ENCODE measurements at places on chromosomes 5 and 9.

GRCh38 chr5:97266576-97266975 is 83.5 kb upstream of the RIOK2 start:
- DNase-seq, result no peak

DNA sequence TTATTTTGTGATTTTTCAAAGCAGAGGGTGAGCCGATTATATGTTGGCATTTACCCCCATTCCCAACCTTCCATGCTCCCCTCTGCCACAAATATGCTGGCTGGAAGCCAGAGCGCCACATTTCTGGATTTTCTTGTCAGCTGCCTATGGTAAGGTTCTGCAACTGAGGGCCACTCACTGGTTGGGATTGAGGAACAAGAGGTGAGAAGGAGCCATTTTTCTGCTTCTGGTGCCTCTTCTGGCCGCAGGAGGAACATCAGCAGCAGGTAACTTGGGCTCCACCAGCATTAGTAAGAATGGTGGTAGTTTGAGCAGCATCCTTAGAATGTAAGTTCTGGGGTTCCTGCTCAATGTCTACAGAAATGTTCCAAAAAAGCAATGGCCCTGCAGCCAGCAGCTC is 159.5 kb upstream of the MAST4 start:
- DNase-seq, result no peak

DNA sequence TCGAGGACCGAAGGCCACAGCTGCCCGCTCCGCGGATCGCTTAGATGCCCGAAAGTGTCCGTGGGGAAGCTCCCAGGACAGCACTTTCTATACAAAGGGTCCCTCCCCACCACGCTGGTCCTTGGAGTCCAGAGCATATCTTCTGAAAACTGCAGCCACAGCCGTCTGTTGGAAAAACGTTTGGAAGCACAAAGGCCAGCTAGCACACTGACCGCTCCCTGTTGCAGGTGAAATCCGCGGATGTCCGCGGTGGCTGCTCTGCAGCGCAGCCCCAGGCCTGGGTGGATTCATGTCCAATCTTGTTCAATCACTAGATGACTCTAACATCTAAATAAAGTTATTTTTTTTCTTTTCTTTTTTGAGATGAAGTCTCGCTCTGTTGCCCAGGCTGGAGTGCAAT is 32.8 kb upstream of the FANCC start:
- DNase-seq, result no peak

- no peak for DNase-seq
Observed at GRCh38 chr9:131039129-131039954, 30.4 kb downstream of the LAMC3 start.

DNA sequence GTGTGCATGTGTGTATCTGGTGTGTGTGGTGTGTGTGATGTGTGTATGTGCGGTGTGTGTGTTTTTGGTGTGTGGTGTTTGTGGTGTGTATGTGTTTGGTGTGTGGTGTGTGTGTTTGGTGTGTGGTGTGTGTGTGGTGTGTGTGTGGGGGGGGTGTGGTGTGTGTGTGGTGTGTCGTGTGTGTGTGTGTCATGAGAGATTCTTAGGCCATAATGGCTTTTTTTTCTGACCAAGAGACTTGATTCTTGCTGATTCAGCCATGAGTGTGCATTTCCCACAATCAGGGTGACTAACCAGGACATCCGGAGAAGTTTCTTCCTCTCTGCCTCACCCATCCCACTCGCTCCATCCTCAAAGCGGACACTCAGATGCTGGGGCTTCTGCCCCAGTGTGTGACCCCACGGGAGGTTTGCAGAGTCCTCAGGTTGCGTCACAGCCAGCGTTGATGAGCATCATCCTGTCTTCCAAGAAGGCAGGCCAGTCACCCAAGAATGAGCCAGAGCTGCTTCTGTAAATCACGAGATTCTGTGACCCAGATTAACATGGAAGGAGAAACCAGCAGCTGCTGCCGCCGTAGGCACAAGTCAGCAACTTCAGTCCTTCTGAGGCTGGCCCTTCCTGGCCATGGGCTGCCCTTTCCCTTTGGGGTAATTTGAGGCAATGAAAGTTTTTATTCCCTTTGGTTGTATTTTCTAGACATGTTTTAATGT is 12.5 kb upstream of the CTSL start:
- DNase-seq, result no peak

DNA sequence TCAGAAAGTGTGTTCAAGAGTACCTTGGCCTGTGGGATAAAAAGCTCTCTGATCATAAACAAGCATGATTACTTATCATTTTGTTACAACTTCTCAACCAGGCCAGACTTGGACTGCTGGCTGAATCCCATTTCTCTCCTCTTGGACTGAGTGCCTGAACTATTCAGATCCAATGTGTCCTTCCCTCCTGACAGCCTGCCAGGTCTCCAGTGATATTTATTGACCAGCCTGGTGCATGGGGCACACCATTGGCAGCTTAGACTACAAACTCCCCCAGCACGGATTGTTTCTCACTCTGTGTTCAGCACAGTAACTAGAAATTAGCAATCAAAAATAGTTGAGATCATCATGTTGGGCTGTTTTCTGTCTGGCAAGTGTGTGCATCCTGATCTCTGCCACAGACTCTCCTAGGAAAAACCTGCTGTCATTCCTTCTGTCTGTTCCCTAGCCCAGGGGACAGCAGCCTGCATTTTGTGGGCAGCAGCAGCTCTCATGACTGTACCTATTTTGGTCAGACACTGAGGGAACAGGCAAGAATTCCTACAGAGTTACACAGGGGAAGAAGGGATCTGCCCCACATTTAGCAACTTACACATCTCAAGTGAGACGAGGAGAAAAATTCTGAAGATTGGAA is 348.1 kb downstream of the ADAMTS6 start:
- no peak for DNase-seq

GRCh38 chr9:130922893-130923610 is 16.0 kb downstream of the FIBCD1 start:
- DNase-seq, result no peak

GRCh38 chr5:180975338-180975737 is 13.3 kb upstream of the BTNL3 start:
- DNase-seq, result no peak

- no peak for DNase-seq
Observed at GRCh38 chr9:87076825-87077224, 129.5 kb upstream of the GAS1 start.

DNA sequence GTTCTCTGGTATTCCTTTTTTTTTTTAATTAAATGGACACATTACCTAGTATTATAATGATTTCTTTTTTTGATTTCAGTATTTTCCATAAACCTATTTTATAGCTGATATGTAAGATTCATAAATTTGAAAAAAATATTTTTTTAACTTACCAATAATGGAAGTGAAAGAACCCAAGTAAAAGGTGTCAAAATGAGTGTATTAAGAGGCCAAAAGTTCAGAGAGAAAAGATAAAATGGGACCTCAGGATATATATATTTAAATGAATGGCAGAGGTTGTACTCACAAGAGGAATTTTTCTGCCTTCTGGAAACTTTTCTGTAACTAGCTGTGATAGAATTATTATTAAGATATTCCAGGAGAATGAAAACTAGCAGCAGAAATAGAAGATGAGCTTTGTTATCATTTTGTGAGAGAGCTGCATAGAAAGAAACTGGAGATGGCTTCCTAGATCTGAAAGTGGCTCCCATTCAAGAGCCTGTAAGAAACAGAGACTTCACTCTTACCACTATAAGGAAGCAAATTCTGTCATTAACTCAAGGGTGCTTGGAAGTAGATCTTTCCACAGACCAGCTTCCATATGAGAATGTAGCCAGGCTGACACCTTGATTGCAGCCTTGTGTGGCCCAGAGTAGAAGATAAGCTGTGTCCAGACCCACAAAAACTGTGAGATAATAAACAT is 91.7 kb downstream of the MRPS30 start:
- DNase-seq, result no peak

GRCh38 chr5:106680330-106680729 is 990.4 kb downstream of the EFNA5 start:
- DNase-seq, result no peak

DNA sequence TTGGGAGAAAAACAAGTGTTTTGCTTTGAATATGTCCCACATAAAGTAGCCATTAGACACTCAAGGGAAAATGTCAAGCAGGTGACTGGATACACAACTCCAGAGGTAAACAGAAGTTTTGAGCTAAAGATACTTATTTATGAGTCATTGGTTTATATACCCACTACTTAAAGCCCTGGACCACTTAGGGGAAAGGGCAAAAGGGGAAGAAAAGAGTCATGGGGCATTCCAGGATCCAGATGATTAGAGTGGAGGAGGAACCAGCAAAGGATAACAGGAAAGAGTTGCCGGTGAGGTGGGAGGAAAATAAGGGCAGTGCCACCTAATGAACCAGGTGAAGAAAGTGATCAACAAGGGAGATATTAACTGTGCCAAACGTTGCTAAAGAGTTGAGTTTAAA is 254.2 kb upstream of the NR4A3 start:
- no peak for DNase-seq

- no peak for DNase-seq
Observed at GRCh38 chr9:126514037-126514821, 99.5 kb upstream of the LMX1B start.

GRCh38 chr5:116885825-116886224 is 311.2 kb upstream of the SEMA6A start:
- DNase-seq, result no peak

GRCh38 chr5:137737349-137738131 is 1.7 kb upstream of the KLHL3 start:
- peak; percentile 15 for DNase-seq

DNA sequence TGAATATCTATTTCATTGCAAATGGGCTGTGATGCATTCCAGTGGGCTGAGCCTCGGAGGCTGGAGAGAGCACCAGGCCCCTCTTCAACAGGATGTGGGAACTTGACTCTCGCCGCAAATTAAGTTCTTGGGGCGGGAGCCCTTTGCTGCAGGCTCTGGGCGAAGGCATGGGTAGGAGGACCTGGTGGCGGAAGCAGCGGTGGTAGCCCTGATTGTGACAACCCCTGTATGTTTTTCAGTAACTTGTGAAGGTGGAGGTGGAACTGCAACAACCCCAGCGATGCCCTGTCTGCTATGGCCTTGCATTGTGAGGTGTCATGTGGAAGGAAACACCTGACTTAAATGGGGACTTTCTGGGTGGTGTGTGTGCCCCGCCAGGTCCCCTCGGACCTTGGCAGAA is 9.4 kb downstream of the FYB1 start:
- DNase-seq, result peak; percentile 76

GRCh38 chr5:34869256-34869655 is 30.3 kb downstream of the TTC23L start:
- no peak for DNase-seq

DNA sequence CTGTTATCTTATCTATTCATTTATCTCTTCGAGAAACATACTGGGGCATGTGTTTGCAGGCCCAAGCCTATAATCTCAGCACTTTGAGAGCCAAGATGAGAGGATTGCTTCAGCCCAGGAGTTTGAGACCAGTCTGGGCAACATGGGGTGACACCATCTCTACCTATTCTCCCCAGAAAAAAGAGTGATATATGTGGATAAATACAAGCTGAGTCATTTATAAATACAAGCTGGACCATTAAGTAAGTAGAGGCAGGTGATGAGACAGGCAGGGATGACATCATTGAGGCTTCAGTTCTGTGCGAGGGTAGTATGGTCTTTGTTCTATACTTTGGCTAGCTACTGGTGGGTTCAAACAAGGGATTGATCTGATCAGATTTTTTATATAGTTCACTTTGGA is 25.6 kb downstream of the PBX3 start:
- no peak for DNase-seq

DNA sequence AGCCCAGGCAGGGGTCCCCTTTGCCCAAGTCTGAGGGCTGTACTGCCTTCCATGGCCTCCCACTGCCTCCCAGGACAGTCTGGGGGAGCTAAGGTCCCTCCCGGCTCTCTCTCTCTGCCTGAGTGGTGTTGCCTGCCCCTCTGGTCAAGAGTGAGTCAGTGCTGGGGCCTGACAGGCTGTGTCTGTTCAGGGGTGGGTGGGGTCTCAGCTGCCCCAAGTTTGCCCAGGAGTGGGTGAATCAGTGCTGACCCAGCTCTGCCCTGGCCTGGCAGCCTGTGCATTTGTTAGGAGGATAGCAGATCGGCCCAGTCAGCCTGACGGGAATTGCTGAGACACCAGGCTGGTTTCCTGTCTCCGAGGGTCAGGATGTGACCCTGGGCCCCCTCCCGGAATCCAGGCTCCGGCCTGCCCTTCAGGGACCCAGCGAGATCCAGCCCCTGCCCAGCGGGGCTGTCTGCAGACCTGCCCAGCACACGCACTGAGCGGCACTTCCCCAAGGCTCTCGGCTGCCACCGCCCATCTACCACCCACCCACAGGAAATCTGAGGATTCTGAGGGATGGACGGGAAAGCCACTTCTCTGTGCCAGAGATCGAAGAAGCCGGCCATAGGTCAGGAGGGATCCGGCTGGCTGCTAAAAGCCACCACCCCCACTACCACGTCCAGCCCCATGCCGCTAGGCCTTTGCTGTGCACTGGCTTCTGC is 15.9 kb downstream of the ENG start:
- DNase-seq, result no peak

DNA sequence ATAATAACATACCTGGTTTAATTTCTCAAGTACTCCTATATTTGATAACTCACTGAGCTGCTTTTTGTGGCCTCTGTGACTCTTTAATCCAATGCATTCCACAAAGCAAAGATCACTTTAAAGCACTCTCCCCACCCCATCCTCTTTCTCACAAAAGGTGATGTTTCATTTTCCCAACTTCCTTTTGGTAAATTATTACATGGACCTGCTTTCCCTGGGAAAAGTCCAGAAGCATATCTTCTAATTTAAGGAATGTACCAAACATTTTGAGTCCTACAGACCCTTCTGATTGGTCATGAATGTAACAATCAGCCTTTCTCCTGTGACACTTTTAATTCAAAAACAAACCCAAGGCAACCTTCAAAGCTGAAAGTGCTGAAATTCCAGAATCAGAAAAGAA is 71.1 kb downstream of the MLLT3 start:
- no peak for DNase-seq

DNA sequence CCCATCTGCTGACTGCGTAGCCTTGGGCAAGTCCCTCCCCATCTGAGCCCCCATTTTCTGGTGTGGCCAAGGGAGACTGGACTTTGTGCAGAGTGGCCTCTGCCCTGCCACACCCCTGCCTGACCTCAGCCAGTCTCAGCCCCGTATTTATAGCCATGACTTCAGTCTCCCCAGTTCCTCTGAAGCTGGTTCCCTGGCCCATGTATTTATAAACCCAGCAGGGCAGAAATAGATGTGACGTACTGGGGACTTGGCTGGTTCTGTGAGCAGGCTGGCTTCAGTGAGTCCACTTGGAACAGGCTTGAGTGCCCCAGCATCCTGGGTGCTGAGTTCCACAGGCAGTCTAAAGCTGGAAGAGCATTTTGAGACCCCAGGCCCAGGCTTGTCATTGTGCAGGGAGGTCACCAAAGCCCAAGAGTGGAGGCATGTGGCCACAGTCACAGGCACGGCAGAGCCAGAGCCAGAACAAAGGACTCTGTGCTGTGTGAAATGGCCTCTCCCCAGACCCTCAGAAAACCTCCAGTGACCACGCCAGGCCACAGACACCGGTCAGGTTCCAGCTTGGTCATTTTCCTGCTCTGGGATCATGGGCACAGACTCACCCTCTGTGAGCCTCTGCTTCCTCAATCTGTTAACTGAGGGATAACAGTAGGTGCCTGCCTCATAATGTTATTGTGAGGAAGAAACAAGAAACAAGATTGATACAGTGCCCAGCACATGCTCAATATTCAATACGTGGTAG is 30.4 kb upstream of the SYNPO start:
- DNase-seq, result no peak

- no peak for DNase-seq
Observed at GRCh38 chr9:125377584-125378250, 116.1 kb downstream of the GAPVD1 start.

- no peak for DNase-seq
Observed at GRCh38 chr9:109418827-109419226, 79.3 kb downstream of the PTPN3 start.

Measured in stimulated activated CD4-positive, alpha-beta T cell treated with anti-CD3 and anti-CD28 coated beads, TNF-alpha, amount 100 ng/mL, for 24 hours (primary cell).